Spleen (tissue), 13 donors: ENCODE measurements at places on chromosomes 4 and X. TPM values are rescaled to one million over a fixed set of nuclear protein-coding genes. Genes with fewer than 3 reads are reported as not detected.

BTC gene
- not detected for total RNA-seq

AGTR2 gene
- not detected for total RNA-seq

TRIM60 gene
- total RNA-seq = not detected

SPANXA1 gene
- total RNA-seq = not detected

GRCh38 chr4:9983211-9983610 is 38.1 kb downstream of the SLC2A9 start:
- no peaks in the 10 kb centered on the region for H3K4me1 ChIP-seq
- H3K27ac ChIP-seq = no peak overlapping the region
- no peak overlapping the region for H3K4me3 ChIP-seq
- no peaks in the 10 kb centered on the region for H3K36me3 ChIP-seq

- no peak overlapping the region for H3K27ac ChIP-seq
- H3K36me3 ChIP-seq = no peaks in the 10 kb centered on the region
- DNase-seq = no peak
- H3K27me3 ChIP-seq = no peaks in the 10 kb centered on the region
- no peak overlapping the region for H3K4me3 ChIP-seq
Observed at GRCh38 chrX:28133763-28134162, 152.5 kb upstream of the DCAF8L1 start.

DNA sequence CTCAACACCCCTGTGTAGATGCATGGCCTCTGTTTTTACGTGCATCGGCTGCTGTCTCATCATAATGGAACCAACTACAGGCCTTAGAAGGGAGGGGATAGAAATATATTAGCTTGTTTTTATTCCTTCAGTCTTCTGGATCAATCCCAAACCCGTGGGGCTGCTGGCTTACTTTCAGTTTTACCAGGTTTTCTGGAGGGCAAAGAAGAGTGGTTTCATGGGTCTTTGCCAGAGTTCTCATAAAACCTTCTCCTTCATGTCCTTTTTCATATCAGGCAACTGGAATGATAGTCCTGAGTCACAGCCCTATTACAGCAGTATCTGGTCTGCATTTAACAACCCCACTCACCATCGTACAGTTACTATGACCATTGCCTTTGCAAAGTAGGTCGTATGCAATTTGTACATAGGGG is 34.6 kb downstream of the PPP2R2C start:
- no peaks in the 10 kb centered on the region for H3K36me3 ChIP-seq
- no peak for DNase-seq
- H3K27me3 ChIP-seq = no peaks in the 10 kb centered on the region
- no peak overlapping the region for H3K27ac ChIP-seq

DNA sequence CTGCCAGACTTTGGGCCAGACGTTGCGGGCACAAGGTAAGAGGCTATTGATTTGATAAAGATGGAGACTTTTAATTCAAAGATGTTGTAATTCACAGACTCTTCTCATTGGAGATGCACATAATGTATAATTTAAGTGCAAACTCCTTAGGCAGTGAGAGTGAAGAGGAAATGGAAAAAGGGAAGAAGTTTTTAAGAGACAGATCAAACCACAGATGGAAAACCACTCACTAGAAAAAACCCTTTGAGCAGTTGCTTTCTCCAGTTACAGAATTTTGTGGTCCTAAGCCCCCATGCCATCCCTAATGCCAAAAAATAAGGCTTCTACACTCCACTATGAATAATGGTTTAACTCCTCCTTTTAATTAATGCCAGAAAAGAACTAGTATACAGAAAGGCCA is 977.1 kb upstream of the PRKX start:
- no peaks in the 10 kb centered on the region for H3K27me3 ChIP-seq
- no peaks in the 10 kb centered on the region for H3K36me3 ChIP-seq
- no peak for DNase-seq
- no peaks in the 10 kb centered on the region for H3K4me1 ChIP-seq
- H3K27ac ChIP-seq = no peak overlapping the region
- H3K4me3 ChIP-seq = no peak overlapping the region

- DNase-seq = no peak
- no peaks in the 10 kb centered on the region for H3K27me3 ChIP-seq
- no peak overlapping the region for H3K4me3 ChIP-seq
- no peaks in the 10 kb centered on the region for H3K36me3 ChIP-seq
- no peak overlapping the region for H3K27ac ChIP-seq
Observed at GRCh38 chr4:118994030-118994429, 105.4 kb downstream of the SYNPO2 start.

- no peaks in the 10 kb centered on the region for H3K27me3 ChIP-seq
- H3K36me3 ChIP-seq = no peaks in the 10 kb centered on the region
- DNase-seq = peak; percentile 40
- H3K27ac ChIP-seq = no peak overlapping the region
- no peaks in the 10 kb centered on the region for H3K4me1 ChIP-seq
Observed at GRCh38 chrX:110159865-110160264, 157.0 kb downstream of the TMEM164 start.

DNA sequence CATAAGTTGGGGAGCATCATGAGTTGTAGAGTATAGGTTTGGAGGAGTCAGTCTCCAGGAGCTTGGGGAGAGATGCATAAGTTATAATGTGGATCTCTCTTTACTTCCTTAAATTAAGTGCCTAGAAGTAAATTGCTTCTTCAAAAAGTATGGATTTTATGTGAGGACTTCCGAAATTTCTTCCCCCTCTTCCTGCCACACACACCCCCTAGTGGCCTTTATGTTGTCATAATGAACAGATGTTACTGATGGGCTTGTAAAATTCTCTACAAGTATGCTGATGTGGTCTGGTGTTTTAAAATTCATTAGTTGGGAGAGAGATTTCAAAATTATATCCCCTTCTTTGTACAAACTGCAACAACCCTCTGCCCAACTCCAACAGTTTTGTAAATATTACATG is 2.3 kb upstream of the METTL14 start:
- DNase-seq = no peak
- H3K27ac ChIP-seq = no peak overlapping the region
- no peaks in the 10 kb centered on the region for H3K27me3 ChIP-seq
- peaks cover 3% of the 10 kb centered on the region for H3K36me3 ChIP-seq
- H3K4me3 ChIP-seq = no peak overlapping the region
